ENCODE measurements at places on chromosomes 4 and X.

GRCh38 chr4:162422312-162422711, 258.5 kb upstream of the FSTL5 start:
- DNase-seq: no peak

DNA sequence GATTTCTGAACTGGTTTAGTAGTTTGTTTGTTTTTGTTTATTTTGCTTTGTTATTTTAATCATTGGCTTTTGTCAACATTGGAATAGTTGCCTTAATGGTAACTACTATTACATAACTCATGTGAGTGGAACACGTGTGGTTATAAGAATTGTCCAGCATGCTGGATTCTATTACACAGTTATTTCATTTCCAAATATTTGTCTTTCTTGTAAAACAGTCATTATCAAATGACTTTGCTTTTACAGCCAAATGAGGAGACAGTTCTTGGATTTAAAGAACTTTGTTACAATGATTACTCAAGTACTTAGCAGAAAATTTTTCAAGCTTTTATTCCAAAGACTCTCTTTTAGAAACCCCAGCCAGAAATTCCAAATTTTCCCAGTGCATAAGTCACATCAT, 516.1 kb upstream of the MAGEB2 start:
- no peak for DNase-seq

DNA sequence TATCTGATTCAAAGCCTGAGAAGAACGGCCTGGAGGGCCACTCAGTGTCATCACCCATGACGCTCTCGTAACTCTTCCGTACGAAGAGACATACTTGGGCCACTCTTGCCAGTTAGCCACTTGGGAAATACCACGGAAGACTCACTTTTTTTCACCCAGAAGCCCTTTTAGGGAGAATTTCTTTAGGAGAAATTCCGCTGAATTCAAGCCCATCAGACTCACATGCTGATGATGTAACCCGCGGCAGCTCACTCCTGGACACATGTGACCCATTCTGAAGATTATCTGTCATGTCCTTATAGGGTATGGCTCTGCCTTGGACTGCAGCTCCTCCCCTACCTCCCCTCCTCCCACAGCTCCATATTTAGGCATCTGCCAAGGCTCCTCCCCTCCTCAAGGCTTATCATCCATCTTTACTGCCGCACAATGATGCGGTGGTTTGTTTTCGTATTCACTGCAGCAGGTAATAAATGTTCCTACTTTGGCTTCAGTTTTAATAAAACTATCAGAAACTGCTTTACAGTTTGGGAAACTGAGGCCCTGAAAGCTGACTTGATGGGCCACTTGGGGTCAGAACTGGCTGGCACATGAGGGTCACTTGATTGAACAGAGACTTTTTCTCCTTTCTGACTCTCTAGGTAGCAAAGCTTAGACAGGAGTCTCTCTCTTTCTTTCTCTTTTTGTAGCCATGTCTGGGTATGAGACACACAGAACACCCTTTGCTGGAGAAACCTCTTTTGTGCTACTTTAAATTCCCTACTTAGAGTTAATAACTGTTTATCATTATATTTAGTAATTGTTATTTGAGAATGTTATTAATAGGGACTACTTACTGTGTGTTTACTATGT, 42.1 kb downstream of the RHOH start:
- peak; percentile 14 for DNase-seq

GRCh38 chr4:93759506-93759905, 69.0 kb upstream of the ATOH1 start:
- DNase-seq: no peak

- DNase-seq: peak; percentile 34
Observed at GRCh38 chr4:184268584-184269160, 51.0 kb upstream of the ENPP6 start.

DNA sequence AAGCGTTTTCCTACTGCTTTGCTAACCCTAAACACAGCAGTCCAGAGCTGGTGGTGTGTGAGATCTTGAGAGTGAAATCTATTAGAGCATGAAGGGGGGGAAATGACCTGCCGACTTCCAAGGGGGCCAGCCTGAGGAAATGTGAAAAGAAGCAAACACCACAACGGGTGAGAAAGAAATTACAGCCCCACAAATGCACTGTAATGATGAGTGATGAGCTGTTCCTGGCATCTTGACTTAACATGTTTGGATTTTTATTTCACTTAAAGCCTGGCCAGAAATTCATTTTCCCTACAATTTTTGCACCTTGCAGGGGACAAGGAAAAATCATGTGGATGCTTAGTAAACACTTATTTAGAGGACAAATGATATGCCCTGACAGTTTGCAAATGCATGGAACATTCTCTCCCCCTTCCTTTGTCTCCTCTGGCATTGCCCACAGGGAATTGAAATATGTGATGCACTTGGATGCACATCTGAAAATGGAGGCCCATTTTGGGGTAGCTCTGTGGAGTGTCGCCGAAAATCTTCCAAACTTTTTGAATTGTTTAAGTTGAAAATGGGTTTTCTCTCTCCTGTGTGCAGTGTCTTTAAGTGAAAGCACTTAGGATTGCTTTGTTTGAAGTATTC, 84.3 kb upstream of the TMEM150C start:
- no peak for DNase-seq

GRCh38 chr4:18664171-18664570, 642.6 kb upstream of the LCORL start:
- no peak for DNase-seq

Data from fibroblast of pulmonary artery (primary cell).